ENCODE measurements at places on chromosomes 7 and 10.

DNA sequence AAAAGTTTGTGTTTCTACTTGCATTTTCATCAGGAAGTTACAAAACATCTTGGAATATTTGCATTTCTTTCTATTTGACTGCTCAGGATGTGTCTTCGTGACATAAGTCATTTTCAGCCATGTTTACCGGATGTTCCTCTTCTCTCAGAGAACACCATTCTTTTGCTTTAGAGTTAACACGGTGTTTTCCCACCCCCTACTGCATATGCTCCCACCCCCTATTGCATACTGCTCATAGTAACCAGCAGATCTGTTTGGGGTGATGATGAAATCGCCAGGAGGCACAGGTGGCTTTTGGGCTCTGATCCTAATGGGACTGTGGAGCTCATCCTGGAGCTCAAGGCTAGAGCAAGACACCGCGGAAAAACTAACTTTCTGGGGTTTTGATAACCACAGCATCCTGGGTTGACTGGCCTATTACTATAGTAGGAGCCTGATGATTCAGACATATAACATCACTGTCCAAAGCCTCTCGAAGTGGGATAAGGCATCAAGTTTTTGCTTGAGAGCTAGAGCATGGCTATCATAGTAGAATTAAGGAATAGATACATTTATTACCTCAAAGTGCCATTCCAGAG lies 65.1 kb upstream of the BET1 start:
- DNase-seq: no peak

DNA sequence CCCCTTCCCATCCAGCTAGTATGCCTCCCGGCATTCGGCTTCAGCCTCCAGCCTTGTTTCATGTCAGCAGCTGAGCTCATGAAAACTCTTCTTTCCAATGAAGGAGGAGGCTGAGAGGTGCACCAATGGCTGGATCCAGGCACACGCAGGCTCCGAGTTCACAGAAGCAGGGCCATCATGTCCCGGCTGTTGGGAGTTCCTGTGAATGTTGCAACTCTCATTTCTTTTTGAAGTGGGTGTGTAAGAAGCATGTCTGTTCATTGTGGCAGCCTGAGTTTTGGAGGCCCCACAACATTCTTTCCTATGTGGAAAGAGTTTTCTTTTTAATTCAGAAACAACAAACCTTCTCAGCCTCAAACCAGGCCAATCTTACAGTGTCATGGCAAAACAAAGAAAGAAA lies 89.7 kb downstream of the PTPRE start:
- no peak for DNase-seq

- DNase-seq: no peak
Measured at GRCh38 chr7:19107356-19108146, 9.9 kb downstream of the TWIST1 start.

DNA sequence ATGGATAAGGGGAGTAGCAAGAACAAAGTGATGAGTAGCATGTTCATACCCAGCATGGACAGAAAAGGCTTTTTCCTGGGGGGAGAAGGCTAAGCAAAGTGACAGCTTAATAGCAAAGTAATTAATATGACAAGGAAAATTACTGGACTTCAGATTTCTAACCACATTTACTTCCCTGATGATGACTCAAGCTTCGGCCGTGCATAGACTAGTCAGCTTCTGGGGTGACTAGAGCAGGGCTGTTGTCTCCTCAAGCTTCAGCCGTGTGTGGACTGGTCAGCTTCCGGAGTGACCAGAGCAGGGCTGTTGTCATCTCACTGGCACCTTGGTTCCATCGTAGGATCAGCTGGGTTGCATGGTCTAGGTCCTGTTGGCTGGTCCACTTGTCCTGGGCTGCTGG lies 2.1 kb upstream of the ZNF117 start:
- DNase-seq: no peak

- no peak for DNase-seq
Measured at GRCh38 chr7:46256870-46257661, 336.0 kb upstream of the IGFBP3 start.

- DNase-seq: no peak
Measured at GRCh38 chr10:97944772-97945171, 85.6 kb downstream of the CRTAC1 start.

GRCh38 chr7:137142376-137142775 lies 201.2 kb downstream of the PTN start:
- no peak for DNase-seq

GRCh38 chr7:113209449-113210203 lies 91.3 kb upstream of the SMIM30 start:
- no peak for DNase-seq

GRCh38 chr7:7751243-7752092 lies 33.1 kb upstream of the RPA3 start:
- DNase-seq: no peak

DNA sequence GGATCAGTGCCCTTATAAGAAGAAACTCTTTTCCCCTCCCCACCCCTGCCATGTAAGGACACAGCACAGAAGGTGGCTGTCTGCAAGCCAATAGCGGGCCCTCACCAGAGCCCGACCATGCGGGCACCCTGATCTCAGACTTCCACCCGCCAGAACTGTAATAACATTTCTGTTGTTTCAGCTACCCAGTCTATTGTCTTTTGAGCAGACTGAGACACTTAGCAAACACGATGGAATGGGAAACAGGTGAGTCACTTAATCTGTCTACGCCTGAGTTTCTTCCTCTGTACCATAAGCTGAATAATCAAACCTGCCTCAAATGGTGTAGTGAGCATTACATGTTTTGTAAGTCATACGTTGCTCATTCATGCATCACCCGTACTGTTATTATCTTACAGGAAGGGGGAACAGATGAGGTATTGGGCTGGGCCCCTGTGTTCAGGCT lies 58.2 kb downstream of the STRA8 start:
- DNase-seq: no peak

DNA sequence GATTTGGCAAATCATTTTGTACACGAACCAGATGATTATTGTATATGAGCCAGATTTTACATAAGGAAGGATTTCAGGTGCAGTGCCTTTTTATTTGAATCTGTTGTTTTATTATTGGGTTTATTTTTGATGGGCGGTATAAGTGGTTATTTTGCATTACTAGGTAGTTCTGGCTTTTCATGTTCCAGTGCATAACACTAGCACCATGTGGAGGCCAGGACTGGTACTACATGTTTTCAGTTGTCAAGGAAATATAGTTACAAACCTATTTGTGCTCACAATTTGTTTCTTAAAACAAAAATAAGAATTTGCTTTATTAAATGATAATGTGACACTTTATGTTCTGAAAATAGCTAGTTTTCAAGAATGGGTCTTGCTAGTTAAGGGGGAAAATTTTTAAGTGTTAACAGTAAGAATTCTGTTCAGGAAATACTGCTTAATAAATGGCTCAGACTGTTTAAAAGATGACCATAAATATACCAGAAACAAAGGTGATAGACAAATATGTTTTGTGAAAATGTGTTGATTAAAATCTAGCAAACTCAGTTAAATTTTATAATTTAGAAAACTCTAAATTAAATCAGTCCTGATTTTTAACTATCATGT lies 7.1 kb upstream of the SEMA3E start:
- no peak for DNase-seq

GRCh38 chr7:152399344-152399743 lies 36.5 kb downstream of the KMT2C start:
- no peak for DNase-seq

DNA sequence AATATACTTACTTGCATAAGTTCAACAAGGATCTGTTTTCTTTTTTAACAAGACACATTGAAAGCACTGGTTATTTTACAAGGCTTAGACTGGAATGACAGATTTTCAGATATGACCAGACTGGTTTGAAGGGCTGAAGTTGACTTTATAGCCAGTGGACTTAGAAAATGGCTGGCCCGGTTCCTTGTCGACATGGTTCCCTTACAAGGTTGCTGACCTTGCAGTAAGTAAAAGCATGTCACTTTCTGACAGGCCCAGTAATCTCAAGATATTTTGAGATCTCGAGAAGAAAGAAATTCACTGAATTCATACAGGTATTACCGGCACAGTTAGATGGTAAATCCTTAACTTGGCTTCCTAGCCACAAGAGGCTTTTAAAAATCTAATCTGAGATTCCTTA lies 136.5 kb downstream of the COBL start:
- no peak for DNase-seq

GRCh38 chr7:83509255-83510021 lies 139.5 kb downstream of the SEMA3E start:
- no peak for DNase-seq

GRCh38 chr10:131972474-131973071 lies 9.2 kb downstream of the BNIP3 start:
- DNase-seq: peak; percentile 75

DNA sequence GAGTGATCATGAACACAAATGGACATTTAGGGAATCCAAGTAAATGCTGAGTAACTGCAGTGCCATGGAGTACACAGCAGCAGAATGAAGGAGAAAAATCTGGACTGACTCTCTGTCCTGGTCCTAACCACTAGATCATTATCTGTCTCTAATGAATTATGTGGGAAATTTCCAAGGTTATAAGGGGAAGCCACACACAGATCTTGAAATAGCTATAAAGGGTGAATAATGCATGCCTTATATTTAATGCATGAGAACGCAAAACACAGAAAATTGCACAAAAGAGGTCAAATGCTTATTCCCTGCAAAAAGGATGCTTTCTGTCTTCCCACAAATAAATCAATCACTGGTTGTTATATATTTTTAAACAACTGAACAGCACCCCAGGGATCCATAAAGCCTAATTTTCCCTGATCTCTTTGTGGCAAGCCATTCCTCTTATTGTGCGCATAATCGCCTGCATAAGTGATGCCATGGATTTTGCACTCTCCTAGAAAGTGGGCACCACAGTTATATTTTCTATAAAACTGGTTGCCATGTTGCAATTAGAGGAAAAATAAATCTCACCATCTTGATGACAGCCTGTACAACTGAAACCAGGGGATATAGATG lies 201.8 kb downstream of the XPNPEP1 start:
- DNase-seq: no peak
